ENCODE measurements at places on chromosomes 2 and 18. TPM values are rescaled to one million over a fixed set of nuclear protein-coding genes. Genes with fewer than 3 reads are reported as not detected.

The FOXD4L1 gene
- total RNA-seq, result not detected

The GFPT1 gene
- 38.1 TPM for total RNA-seq

The SGPP2 gene
- total RNA-seq, result not detected

The ADCY3 gene
- total RNA-seq, result 22.6 TPM

The MZT2B gene
- total RNA-seq, result 112 TPM

The EN1 gene
- total RNA-seq, result 0.21 TPM

The SCYGR4 gene
- not detected for total RNA-seq

The ALKAL2 gene
- total RNA-seq, result not detected

The KCNIP3 gene
- 18.1 TPM for total RNA-seq

The ADGRF3 gene
- total RNA-seq, result not detected
